Cardiac muscle cell (in vitro differentiated cells and primary cell): ENCODE measurements at places on chromosomes 3 and 15.

DNA sequence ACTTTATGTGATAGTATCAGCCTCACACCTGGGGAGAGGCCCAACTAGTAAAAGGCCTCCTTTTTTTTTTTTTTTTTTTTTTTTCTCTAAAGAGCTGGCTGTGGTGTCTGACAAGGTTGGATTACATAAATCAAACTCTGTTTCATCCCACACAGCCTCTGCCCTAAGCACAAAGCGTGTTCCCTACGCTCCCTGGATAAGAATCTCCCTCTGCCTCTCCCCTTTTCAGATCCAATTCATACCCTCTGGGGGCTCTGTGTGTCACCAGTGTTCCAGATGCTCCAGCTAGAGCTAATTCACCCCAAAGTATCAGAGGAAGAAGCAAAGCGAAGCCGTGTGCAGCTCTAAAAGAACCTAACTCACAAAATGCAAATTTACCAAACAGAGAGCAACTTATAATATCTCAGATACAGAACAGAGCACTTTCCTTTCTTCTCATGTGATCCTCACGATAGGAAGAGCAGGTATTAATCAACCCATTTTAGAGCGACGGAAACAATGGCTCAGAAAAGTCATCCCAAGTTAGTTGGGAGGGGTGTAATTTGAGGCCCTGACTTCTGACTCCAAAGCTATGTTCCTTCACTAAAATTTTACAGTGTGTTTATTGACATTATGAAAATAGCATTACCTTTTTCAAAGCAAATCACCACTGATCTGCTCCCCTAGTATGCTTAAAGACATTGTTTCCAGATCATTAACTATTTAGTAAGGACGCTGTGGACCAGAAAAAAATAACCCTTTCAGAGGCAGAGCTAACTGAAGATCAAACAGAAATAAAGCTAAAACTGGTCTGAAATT, 12.4 kb downstream of the BMF start:
- H3K4me3 ChIP-seq: no peak overlapping the region
- H3K4me1 ChIP-seq: peaks cover 68% of the 10 kb centered on the region
- DNase-seq: no peak
- H3K36me3 ChIP-seq: no peaks in the 10 kb centered on the region
- H3K27ac ChIP-seq: peak overlapping the region; percentile 99
- H3K27me3 ChIP-seq: no peaks in the 10 kb centered on the region

- no peaks in the 10 kb centered on the region for H3K36me3 ChIP-seq
- no peaks in the 10 kb centered on the region for H3K27me3 ChIP-seq
- H3K4me3 ChIP-seq: no peak overlapping the region
- no peak overlapping the region for H3K27ac ChIP-seq
These were observed 907.4 kb downstream of the NTRK3 start for GRCh38 chr15:87349181-87349580.

GRCh38 chr3:94996743-94997142, 933.9 kb downstream of the NSUN3 start:
- H3K27me3 ChIP-seq: no peaks in the 10 kb centered on the region
- no peaks in the 10 kb centered on the region for H3K36me3 ChIP-seq
- H3K27ac ChIP-seq: no peak overlapping the region
- H3K4me1 ChIP-seq: no peaks in the 10 kb centered on the region
- DNase-seq: no peak
- H3K4me3 ChIP-seq: no peak overlapping the region

DNA sequence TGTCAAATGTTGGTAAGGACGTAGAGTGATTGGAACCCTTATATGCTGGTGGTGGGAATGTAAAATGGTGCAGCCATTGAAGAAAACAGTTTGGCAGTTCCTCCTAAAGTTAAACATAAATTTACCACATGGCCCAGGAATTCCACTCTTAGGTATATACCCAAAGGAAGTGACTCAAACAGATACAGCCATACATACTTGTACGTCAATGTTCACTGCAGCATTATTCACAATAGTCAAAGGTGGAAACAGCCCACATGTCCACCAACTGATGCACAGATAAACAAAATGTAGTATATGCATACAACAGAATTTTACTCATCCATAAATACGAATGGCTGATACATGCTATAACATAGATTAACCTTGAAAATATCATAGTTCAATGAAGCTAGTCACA, 13.2 kb downstream of the CLASP2 start:
- H3K27ac ChIP-seq: no peak overlapping the region
- no peak overlapping the region for H3K4me3 ChIP-seq
- DNase-seq: no peak
- no peaks in the 10 kb centered on the region for H3K27me3 ChIP-seq

GRCh38 chr15:36858423-36858822, 241.9 kb downstream of the MEIS2 start:
- no peaks in the 10 kb centered on the region for H3K27me3 ChIP-seq
- no peak overlapping the region for H3K4me3 ChIP-seq
- no peaks in the 10 kb centered on the region for H3K36me3 ChIP-seq
- H3K27ac ChIP-seq: no peak overlapping the region
- H3K4me1 ChIP-seq: peaks cover 1% of the 10 kb centered on the region

GRCh38 chr3:38597502-38598060, 51.9 kb downstream of the SCN5A start:
- H3K27me3 ChIP-seq: no peaks in the 10 kb centered on the region
- H3K36me3 ChIP-seq: no peaks in the 10 kb centered on the region
- no peak overlapping the region for H3K27ac ChIP-seq
- no peak overlapping the region for H3K4me3 ChIP-seq

GRCh38 chr3:52084954-52085680, 28.7 kb upstream of the DUSP7 start:
- H3K27me3 ChIP-seq: no peaks in the 10 kb centered on the region
- no peak for DNase-seq
- peaks cover 20% of the 10 kb centered on the region for H3K4me1 ChIP-seq
- H3K4me3 ChIP-seq: no peak overlapping the region
- no peaks in the 10 kb centered on the region for H3K36me3 ChIP-seq
- no peak overlapping the region for H3K27ac ChIP-seq

GRCh38 chr15:98581715-98582114, 66.6 kb upstream of the IGF1R start:
- no peak overlapping the region for H3K27ac ChIP-seq
- H3K4me1 ChIP-seq: peaks cover 9% of the 10 kb centered on the region
- no peak overlapping the region for H3K4me3 ChIP-seq
- no peaks in the 10 kb centered on the region for H3K36me3 ChIP-seq
- H3K27me3 ChIP-seq: no peaks in the 10 kb centered on the region

GRCh38 chr3:112803467-112803866, 43.2 kb downstream of the CD200R1L start:
- no peak for DNase-seq
- no peaks in the 10 kb centered on the region for H3K36me3 ChIP-seq
- no peak overlapping the region for H3K4me3 ChIP-seq
- no peak overlapping the region for H3K27ac ChIP-seq
- H3K4me1 ChIP-seq: no peaks in the 10 kb centered on the region
- H3K27me3 ChIP-seq: no peaks in the 10 kb centered on the region

DNA sequence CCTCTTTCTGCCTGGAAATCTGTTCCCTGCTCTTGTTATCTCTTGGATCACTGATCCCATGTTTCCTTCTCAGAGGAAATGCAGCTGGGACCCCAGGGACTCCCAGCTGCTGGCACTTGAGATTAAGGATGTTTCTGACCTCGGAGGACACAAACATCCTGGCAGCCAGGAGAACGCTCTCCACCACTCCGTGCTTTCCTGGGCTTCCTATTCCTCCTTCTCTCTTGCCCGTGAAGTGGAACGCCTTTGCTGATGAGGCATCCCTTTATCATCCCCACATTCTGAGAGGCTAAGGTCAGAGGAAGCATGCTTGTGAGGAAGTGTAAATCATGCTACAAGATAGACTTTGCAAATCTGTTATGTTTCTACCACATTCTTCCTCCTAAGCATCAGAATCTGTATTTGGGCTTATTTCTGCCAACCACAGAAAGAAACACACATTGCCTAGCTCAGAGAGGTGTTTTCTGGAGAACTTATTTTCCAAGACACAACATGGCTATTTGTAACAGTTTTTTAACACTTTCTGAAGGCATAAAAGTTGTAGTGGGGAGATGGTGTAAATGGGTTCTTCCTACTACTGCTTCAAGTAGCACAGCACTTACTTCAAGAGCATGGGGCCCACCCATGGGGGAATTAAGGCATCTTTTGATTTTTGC, 25.6 kb upstream of the LDHAL6B start:
- no peak overlapping the region for H3K27ac ChIP-seq
- no peaks in the 10 kb centered on the region for H3K4me1 ChIP-seq
- DNase-seq: no peak
- H3K36me3 ChIP-seq: no peaks in the 10 kb centered on the region

DNA sequence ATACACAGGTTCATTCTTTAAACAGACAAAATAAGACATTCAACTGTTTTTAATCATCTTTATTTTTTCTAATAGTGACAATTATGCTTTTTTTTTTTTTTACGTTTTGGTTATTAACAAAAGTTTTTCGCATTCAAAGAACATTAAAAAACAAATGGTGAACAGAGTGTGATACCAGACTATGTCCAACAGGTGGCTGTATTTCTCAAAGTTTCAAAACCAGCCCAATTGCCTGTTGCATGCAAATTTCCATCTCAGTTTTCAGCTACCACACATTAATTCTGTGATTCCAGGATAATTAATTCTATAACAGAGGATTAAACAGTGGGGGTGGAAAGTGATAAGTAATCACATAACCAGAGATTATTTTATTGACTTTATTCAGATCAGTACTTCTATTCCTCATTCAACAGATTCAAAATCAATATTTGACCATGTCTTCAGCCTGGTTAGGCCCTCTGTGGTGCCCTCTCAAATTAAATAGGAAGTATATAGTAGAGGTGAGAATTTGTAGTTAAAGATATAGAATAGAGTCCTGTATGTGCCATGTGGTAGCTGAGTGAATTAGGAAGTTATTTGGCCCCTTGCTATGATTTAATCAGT, 122.2 kb upstream of the DCBLD2 start:
- no peak overlapping the region for H3K27ac ChIP-seq
- H3K36me3 ChIP-seq: no peaks in the 10 kb centered on the region
- peak; percentile 70 for DNase-seq
- H3K27me3 ChIP-seq: no peaks in the 10 kb centered on the region
- no peak overlapping the region for H3K4me3 ChIP-seq

- no peaks in the 10 kb centered on the region for H3K36me3 ChIP-seq
- no peak for DNase-seq
- H3K27ac ChIP-seq: no peak overlapping the region
These were observed 841.0 kb downstream of the OTOL1 start for GRCh38 chr3:162337630-162338029.

- no peak for DNase-seq
- H3K4me1 ChIP-seq: peaks cover 15% of the 10 kb centered on the region
- H3K27me3 ChIP-seq: no peaks in the 10 kb centered on the region
- H3K27ac ChIP-seq: no peak overlapping the region
- H3K36me3 ChIP-seq: no peaks in the 10 kb centered on the region
These were observed 119.8 kb downstream of the PDCD6IP start for GRCh38 chr3:33918126-33918756.

- DNase-seq: no peak
- no peaks in the 10 kb centered on the region for H3K27me3 ChIP-seq
- no peak overlapping the region for H3K27ac ChIP-seq
- H3K4me1 ChIP-seq: no peaks in the 10 kb centered on the region
- H3K4me3 ChIP-seq: no peak overlapping the region
- no peaks in the 10 kb centered on the region for H3K36me3 ChIP-seq
These were observed 154.6 kb upstream of the MBNL1 start for GRCh38 chr3:152113992-152114651.

DNA sequence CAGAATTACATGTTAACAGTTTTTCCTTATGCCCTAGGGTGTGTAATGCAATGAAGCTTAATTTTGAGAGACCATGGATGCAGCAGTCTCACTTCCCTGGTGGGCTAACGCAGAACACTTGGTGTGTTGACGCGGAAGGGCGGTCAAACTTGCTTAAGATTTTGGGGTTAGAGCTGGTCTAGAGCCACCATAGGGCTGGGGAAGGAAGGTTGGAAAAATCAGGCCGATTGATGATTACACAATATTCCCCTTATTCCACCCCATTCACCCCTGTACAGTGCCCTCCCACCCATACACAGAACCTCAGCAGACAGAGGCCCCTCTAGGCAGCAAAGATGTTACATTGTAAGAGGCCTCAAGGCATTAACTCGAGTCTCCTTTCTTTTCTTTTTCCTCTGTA, 24.3 kb downstream of the VGLL4 start:
- H3K36me3 ChIP-seq: no peaks in the 10 kb centered on the region
- no peak overlapping the region for H3K4me3 ChIP-seq
- no peak for DNase-seq
- H3K27me3 ChIP-seq: no peaks in the 10 kb centered on the region
- H3K4me1 ChIP-seq: peaks cover 35% of the 10 kb centered on the region

DNA sequence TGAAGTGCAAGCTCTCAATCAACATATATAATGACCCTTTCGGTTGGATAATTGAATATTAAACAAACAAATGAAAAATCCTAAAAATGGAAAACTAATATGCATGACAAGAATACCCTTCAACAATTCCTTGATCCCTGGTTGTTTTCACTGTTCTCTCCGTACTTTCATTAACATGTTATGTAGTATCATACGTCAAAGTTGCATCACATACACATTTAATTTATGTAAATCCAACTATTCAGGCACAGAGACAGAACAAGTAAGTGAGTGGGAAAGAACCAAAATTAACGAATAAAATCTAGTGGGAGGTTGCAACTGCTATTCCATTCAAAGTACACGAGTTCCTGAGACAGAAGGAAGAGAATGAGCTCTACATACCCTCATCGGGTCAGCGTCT, 176.0 kb downstream of the SUCLG2 start:
- H3K4me1 ChIP-seq: no peaks in the 10 kb centered on the region
- H3K27me3 ChIP-seq: no peaks in the 10 kb centered on the region
- H3K36me3 ChIP-seq: no peaks in the 10 kb centered on the region
- DNase-seq: no peak
- no peak overlapping the region for H3K27ac ChIP-seq

DNA sequence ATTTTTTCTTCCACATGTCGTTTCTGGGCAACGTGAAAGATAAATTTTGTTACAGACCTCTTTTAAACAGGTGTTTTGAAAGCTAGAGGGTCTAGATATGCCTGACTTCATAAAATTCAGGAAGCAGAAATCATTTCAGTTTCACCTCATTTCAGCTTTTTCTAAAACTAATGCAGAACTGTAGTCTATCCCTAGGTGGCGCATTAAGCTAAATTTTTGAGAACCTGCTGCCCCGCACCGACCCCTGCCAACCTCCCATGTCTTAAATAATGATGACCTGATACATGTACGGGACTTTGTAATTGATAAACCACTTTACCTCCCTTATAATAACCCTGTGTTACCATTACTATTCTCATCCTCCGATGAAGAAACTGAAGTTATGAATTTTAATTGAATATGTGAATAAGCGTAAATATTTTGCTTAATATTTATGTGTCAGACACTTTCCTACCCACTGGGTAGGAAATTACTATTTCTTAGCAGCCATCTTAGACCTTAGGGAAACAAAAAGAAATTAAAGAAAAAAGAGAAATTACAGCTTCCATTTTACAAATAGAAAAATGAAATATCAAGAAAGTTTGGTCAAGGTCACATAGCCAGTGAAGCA, 78.7 kb upstream of the GCNT3 start:
- H3K4me1 ChIP-seq: no peaks in the 10 kb centered on the region
- peak; percentile 64 for DNase-seq
- H3K4me3 ChIP-seq: no peak overlapping the region
- no peak overlapping the region for H3K27ac ChIP-seq
- no peaks in the 10 kb centered on the region for H3K36me3 ChIP-seq
